Kidney (tissue), 22 donors: ENCODE measurements at places on chromosomes 1 and 21.
A peak's percentile ranks its signal among the peaks of the same experiment; 100 is the strongest.

DNA sequence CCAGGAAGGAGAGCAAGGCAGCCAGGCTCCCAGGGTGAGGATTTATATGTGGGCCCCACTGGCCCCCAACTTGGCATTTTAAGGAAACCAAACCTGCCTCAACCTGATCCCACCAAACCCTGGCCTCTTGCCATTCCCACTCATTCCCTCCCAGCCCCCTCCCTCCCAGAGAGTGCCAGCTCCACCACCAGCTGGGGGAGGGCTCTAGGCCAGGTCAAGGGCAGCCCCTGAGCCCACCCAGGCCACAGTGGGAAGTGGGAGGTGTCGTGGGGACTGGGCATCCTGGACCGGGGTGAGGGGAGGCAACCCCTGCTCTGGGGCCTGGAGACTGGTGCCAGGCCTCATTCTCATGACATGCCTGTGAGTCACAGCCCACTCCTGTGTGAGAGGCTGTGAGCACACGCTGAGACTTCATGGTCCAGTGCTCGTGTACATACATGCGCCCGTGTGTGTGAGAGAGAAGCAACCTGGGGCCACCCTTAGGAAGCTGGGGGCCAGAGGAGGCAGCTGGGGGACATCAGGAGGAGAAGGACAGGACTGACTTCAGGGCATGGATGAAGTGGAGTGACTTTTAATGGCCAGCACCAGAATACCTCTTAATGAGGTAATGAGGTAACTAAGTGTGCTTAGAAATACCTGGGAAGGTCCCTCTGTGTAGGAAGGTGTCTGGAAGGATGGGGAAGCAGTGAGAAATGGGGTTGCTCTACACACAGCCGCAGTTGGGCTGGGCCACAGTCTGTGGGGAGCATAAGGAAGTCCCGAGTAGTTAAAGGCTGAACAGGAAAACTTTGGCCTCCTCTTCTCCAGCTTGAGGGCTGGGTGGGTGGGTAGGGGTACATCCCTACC, at the start of gene S100A2:
Gene S100A2, minus strand, starts transcription at position 316 of the 846 bp plus-strand sequence. CDS start 1,967 bp downstream, outside the sequence.
- peak; percentile 79 for DNase-seq

GRCh38 chr1:71233645-71234044, 152.8 kb upstream of the ZRANB2 start:
- DNase-seq = no peak

- DNase-seq = peak; percentile 97
Measured at GRCh38 chr1:155134880-155135414, 705 bp upstream of the SLC50A1 start.

DNA sequence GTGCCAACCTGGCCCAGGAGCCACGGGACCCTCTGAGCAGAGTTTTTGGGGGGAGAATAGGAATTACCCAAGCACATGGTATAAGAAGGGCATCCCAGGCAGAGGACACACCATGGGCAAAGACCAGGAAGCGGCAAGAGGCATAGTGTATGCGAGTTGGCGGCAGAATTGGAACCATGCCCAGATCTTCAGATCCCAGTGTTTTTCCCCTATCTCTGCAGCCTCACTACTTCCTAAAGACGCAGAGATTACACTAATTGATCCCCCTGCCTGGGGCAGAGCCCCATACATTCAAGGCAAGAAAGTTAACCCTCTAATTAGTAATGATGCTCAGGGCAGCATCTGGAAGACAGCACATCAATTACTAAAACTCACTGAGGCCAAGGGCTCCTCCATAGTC, 48.2 kb downstream of the SYT2 start:
- no peak for DNase-seq

DNA sequence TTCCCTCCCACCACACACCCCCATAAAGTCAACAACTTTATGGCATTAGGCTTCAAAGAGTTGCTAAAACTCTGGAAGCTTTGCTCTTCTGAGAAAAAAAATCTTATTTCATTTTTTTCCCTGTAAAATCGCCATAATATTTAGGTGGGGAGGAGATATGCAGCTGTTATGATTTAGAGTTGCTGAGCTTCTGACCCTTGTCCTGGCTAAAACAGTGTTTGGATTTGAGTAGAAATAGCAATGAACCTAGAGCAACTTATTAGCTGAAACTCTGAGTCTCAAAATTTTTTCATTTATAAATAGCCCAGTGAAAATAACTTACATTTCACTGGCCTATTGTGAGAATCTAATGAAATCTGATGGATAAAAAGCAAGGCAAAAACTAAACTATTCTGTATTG, 482.8 kb upstream of the NFIA start:
- no peak for DNase-seq

DNA sequence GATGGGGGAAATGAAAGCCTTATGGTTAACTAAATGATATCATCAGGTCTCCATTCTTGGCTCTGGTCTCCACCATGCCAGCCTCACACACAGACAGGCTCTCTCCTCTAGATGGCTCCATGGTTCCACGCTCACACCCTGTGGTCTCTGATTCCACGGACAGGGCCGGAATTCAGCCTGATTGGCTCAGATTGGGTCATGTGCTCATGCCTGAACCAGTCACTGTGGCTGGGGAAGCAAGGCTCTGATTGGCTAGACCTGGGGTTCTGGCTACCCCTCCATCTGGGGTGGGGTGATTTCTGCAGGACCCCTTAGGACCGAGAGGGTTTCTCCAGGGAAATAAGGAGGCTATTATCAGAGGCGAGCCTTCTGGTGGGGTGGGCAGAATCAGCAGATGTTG, 277.0 kb downstream of the PTPRU start:
- DNase-seq = no peak

- DNase-seq = no peak
Measured at GRCh38 chr1:61397935-61398334, 315.6 kb downstream of the NFIA start.

DNA sequence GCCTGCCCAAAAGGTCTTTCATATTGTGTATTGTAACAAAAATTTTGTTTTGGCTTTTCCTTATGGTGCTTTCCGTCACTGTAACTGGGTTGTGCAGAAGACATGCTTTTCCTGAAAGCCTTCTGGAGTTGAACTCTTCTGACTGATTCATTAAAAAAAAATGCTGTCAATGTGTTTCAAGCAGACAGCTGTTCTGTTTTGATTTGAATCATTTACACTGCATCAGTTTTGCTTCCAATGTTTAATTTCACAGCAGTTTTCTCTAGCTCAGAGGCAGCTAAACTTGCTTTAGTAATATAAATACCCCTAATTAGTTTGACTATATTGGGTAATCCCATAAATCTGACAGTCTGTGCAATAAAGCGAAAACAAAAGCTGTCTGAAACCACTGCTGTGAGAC, 7.9 kb downstream of the UTP11 start:
- DNase-seq = no peak
